Chondrocyte (in vitro differentiated cells): ENCODE measurements at places on chromosomes 6 and 20. TPM values are rescaled to one million over a fixed set of nuclear protein-coding genes. Genes with fewer than 3 reads are reported as not detected.

The HLA-DRB1 gene
- not detected in 3 replicates for total RNA-seq

The EPM2A gene
- 6.8 to 12.2 TPM (median 7.8 TPM) in 3 replicates for total RNA-seq

The LAMP5 gene
- 2.5 to 2.9 TPM (median 2.6 TPM) in 3 replicates for total RNA-seq

The GPR63 gene
- 1.1 to 1.2 TPM (median 1.2 TPM) in 3 replicates for total RNA-seq

The RAET1L gene
- total RNA-seq = not detected in 3 replicates

The GNL1 gene
- total RNA-seq = 57.7 to 76.7 TPM (median 61.5 TPM) in 3 replicates

The RRAGD gene
- total RNA-seq = 8.9 to 18.8 TPM (median 17.9 TPM) in 3 replicates

The SFTA2 gene
- not detected in 3 replicates for total RNA-seq

GRCh38 chr6:108737594-108738546 lies 110.4 kb upstream of the ARMC2 start:
- no peak for DNase-seq

DNA sequence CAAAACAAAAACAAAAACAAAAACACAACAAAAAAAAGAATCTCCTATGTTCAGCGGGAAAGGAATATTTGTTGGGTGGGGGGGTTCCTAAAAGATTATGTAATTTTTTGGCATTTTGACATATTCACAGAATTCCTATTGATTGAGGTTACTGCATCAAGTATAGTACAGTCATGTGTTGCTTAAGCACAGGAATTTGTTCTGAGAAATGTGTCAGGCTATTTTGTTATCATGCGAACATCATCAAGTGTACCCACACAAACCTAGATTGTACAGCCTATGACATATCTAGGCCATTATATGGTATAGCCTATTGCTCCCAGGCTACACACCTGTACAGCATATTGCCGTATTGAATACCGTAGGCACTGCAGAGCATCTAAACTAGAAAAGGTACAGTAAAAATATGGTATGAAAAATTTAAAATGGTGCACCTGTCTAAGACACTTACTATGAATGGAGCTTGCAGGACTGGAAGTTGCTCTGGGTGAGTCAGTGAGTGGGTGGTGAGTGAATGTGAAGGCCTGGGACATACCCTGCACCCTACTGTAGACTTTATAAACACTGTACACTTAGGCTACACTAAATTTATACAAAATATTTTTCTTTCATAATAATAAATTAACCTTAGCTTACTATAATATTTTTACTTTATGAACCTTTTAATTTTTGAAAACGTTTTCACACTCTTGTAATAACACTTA lies 110.6 kb downstream of the CDKAL1 start:
- DNase-seq = no peak

GRCh38 chr6:6723361-6723760 lies 134.8 kb downstream of the LY86 start:
- DNase-seq = no peak

DNA sequence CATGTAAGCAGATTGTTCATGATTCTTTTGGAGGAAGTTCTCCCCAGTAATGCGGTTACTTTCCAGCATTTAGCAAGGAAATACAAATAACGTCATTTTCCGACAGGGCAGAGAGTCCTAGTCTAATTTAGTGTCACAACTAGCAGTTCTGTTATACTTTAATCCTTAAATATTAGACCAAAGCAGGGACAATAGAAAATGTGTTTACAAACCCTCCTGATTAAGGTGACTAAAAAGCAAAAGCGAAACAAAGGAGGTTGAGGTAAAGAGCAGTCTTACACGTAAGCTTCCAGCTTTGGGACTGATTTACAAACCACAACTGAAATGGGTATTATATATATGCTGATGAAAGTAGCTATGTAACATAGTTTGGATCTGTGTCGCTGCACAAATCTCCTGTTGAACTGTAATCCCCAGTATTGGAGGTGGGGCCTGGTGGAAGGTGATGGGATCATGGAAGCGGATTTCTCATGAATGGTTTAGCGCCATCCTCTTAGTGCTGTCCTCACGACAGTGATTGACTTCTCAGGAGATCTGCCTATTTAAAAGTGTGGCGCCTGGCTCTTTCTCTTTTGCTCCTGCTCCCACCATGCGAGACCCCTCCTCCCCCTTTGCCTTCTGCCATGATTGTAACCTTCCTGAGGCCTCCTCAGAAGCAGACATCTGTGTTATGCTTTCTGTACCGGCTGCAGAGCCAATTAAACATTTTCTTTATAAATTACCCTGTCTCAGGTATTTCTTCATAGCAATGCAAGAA lies 81.9 kb downstream of the PLCB1 start:
- DNase-seq = no peak

- no peak for DNase-seq
Observed at GRCh38 chr6:148342350-148343046, at the start of gene SASH1. SASH1 (plus strand) TSS chr6:148342838; CDS start chr6:148343068, 230 bp downstream.

DNA sequence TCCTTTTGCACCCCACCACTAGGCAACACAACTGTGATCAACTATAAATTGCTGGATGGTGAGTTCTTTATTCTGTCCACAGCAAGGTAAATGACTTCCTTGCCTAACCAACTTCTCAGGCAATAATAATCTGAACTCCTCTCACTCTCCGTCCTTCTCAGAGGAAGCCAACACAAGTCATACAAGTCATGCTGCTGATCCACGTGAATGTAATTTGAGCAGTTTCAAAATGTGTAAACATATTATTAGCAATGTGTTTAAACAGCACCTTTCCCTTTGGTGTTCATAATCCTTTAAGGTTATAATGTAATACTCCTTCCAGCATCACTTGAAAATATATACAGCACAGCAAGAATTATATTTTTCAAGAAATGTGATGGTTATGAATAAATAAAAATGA lies 127.9 kb downstream of the QRSL1 start:
- DNase-seq = no peak

- DNase-seq = no peak
Observed at GRCh38 chr6:81130969-81131368, 621.5 kb downstream of the TENT5A start.

DNA sequence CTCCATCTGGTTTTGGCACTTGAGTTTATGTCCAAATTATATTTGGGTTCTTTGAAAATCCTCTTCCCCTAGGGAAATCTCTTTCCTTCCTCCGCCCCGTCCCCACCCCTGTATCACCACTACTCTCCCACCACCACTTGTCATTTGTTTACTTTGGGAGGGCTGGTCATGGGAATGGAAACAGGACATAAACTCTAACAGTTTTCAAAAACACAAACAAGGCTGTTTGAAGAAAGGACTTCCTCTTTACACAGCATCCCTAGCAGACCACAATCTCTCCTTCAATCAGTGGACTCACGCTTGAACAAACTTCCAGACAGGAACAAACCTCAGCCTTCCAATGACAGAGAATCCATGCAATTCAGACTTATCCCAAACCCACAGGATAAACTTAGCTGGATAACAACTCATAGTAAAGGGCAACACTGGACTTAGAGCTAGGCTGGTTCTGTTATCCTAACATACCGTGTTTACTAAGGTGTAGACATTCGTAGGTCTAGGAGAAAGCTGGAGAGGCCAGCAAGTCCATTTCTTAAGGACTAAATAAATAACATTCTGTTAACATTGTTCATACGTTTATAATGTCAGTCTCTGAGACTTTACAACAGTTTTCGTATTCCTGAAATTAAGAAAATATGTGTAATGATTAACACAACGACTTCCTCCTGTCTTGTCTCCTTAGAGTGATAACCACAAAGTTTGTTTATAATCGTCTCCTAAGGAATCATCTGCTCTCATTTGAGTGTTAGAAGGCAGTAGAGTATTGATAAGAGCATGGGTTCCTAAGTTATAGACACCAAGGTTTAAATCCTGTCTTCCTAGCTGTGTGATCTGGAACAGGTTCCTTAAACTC lies 44.1 kb upstream of the CTAGE9 start:
- no peak for DNase-seq

DNA sequence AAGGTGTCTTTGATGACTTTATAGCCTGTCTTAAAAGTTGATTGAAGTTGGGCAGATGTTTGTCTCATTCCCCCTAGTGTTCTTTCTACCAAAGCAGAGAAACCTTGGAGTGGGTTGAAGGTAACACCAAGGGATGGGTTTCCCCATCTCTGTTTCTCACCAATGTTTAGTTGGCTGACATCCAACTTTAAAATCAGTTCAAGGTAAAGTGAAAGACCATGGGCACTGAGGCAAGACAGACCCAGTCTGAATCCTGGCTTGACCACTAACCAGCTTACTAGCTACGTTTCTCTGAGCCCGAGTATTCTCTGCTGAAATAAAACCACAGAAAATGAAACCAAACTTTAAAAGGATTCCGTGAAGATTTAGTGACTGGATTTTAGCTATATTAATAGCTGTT lies 258.9 kb downstream of the KIF16B start:
- DNase-seq = no peak

- DNase-seq = no peak
Observed at GRCh38 chr6:3908961-3909360, 59.8 kb downstream of the FAM50B start.

GRCh38 chr20:32355417-32355841 lies 2.7 kb upstream of the ASXL1 start:
- no peak for DNase-seq

DNA sequence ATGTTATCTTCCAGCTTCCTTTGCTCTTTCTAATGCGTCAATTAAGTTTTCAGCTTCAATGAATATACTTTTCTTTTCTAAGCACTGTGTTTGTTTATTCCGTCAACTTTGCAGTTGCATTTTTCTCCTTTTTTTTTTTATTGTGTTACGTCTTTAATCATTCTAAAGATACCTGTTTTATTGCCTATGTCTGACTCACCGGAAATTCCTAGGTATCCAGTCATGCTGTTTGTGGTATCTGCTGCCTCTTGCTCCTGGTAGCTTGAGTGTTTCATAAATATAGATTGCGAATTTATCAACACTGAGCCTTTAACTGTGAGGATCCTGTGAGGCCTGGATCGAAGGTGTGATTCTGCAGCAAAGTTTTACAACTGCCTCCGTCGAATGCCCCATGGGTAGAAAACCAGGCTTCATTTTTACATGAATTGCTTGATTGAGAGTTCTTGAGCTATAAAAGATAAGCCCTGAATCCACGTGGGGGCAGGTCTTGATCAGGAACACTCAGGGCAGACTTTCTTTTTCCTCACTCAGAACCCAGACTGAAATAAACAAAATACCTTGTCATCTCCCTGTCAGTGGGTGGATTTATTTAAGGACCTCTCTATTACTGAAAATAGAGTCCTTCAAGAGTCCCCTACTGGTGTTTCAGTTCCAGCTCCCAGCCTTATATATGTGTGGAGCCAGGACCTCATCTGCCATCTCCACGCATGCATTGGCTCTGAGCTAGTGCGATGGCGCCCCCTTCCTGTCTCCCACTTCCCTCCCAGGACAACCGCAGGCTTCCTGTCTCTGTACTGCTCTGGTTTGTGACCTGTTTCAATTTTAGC lies 60.1 kb upstream of the LRRC1 start:
- no peak for DNase-seq
